ENCODE measurements at places on chromosomes 7 and 10.

DNA sequence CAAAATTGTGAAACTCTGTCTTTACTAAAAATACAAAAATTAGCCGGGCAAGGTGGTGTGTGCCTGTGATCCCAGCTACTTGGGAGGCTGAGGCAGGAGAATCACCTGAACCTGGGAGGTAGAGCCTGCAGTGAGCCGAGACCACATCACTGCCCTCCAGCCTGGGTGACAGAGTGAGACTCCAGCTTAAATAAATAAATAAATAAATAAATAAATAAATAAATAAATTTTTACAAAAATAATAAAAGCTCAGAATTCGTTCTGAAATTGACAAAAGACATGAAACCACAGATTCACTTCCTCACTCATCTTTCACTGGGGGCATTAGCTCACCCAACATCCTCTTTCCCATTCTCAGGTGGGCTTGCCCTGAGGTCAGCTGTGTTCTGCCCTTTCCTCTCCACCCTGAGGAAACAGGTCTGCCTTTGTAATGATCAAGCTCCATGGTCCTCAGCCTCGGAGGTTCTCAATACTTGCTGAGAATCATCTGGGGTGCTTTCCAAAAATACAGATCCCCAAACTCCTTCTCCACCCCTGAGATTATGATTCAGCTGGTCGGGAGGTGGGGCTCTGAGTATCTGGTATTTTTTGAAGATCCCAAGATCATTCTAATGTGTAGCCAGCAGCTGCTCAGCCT is 29.2 kb upstream of the APBB1IP start:
- no peak for DNase-seq

DNA sequence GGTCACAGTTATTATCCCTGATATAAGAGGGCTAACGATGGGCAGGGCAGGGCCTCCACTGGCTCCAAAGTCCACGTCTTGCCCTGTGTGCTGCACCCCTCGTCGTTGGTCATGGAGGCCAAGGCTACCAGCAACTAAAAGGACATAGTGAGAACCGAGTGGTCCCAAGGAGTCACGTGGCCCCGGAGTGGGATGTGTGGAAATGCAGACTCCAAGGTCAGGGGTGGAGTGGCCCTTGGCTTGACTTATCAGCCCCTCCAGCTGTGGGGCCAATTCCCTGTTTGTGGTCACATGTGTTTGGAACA is 30.7 kb downstream of the BTBD16 start:
- DNase-seq: no peak

DNA sequence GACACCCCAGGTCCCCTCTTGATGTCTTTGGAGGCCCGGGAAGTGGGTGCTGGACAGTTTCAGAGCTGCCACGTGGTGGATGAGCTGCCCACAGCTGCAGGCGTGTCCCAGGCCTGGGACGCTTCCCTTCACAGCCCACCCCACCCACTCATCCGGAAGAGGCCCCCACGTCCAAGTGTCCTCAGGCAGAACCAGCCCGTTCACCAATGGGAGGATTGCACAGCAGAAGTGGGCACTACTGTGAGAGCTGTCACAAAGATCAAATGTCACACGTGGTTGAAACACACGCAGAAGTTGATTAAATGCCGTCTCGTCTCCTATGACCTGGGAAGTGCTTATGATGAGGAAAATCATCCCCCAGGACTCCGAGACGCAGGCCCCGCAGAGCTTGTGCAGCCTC is 52.9 kb downstream of the STK32C start:
- no peak for DNase-seq

GRCh38 chr10:34537629-34538231 is 277.4 kb downstream of the PARD3 start:
- no peak for DNase-seq

- DNase-seq: no peak
These were observed 156.9 kb upstream of the SH2B2 start for GRCh38 chr7:102129636-102130370.

DNA sequence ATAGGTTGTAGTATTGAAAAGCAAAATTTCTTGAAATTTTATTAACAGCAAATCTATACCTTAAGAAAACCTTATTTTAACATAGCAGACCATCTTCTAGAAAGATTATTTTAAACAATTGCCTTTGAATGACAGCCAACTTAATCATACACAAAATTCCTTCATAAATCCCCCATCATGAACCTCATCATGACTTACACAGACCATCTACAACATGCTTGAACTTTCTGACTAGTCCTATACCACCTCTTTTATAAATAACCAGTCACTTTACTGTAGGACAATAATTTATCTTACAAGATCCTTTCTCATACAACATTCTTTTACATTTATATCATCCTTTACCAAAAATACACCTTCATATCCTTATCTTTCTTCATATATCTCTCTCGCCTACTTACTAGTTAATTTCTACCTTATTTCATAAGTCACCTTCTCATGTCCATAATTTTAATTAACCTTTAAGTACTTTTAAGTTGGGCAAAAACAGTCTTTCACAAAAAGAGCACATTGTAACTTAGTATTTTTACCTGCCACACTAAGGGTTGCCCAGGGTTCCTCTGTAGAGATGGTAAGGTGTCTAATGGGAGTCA is 16.6 kb upstream of the PTN start:
- DNase-seq: no peak

- DNase-seq: no peak
These were observed 18.6 kb upstream of the MEST start for GRCh38 chr7:130473289-130473688.

- DNase-seq: no peak
These were observed 142.9 kb upstream of the PCGF5 start for GRCh38 chr10:91077549-91078071.

- no peak for DNase-seq
These were observed 1.4 kb upstream of the PSAP start for GRCh38 chr10:71852355-71852937.

- no peak for DNase-seq
These were observed 25.8 kb downstream of the DOCK1 start for GRCh38 chr10:126930883-126931503.

DNA sequence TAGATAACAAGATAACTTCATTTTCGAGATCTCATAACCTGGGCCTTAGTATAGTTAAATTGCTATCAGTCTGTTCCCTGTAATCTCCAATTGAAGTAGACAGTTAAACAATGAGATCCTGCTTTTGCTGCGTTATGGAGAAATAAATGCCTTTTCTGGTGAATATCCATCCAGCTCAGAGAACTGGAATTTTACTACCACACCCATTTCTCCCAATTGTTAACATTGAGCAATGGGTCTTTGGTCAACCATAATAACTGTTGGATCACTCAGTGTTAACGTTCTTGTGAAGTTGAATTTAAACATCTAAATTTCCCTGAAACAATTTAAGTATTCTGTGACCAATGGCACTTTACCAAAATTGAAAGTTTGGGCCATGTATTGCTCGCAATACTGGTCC is 3.0 kb downstream of the CALU start:
- no peak for DNase-seq

DNA sequence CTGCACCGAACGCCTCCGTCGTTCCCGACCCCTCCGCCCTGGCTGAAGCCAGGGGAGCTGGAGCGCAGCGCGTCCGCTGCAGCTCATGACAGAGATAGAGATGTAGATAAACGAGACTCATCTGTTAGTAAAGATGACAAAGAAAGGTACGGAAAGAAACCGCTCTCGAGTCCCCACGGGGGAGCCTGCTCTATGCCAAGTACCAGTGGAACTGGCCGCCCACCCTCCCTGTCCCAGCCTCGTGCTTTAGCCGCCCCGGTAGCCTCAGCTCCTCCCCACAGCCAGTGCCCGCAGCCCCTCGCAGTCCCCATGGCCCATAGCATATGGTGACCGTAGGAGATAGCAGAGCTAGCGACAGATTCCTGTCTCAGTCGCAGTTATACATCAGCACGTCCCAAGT is 344.7 kb upstream of the GALNT17 start:
- DNase-seq: no peak

DNA sequence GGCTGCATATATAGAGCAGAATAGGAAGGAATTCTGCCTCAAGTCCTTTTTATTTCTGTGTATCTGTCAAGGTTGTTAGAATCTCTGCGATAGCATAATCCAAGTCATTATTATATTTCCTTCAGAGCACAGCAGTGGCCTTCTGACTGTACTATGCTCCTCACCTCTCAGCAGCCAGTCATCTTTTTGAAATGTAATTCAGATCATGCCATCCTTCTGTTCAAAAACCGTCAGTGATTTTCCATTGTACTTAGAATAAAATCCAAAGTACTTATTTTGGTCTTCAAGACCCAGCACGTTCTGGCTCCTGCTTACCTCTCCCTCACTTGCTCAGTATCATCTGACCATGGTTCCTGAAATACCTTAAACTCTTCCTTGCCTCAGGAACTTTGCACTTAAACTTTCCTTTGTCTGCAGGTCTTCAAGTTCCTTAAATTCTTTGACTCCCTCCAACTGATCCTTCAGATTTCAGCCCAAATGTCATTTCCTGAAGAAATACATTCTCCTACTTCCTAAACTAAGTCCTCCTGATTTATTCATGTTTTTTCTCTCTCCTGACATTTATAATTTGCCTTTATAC is 112.4 kb downstream of the ST7 start:
- no peak for DNase-seq

DNA sequence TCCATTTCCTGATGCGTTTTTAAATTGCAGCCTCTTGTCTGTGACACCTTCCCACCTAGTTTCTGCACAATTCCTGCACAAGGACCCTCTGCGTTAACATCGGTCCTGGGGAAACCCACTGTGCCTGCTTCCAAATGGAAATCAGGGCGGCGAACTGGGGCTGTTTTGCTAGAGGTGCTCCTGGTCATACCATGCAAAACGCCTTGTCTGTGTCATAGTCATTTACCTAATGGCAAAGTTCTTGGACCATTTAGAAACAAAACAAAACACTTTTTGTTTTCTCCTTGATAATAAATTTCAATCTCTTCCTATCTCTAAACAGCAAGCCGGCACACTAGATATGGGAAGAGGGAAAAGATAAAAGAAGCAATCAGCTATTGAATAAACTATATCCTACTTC is 206.9 kb upstream of the KLF14 start:
- no peak for DNase-seq

DNA sequence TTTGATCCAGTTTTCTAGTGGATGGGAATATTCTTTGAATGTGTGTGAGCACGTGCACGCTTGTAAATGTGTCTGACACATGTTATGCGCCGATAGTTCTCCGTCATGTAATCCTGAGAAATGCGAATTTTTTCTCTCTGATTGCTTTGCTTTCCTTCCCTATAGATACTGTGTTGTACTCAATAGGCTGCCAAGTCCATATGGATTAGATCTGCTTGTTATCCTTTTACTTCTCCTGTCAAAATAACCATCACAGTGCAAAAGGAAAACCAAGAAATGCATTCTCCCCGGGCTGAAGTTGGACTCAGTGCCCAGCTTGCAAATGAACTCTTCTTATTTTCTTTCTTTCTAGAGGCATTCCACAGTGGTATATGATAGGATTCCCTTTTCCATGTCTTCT is 131.9 kb downstream of the KIAA1217 start:
- no peak for DNase-seq

DNA sequence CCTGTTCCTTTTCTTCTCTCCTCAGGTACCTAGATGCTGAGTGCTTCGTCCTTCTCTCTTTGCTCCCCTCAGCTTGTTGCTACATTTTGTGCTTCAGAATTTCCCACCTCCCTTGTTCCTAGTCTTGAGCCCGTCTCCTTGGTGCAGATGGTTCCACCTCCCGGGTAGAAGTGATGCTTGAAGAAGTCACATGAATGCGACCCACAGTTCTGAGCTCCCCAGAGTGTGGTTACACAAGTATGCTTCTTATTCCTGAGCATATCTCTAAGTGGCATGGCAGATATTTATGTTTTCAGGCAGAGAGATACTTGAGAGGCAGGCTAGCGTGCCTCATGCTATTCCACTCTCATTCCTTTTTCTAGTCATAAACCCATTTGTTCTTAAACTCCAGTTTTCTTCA is 34.0 kb downstream of the INPP5F start:
- DNase-seq: no peak

- no peak for DNase-seq
These were observed 24.8 kb downstream of the DUSP5 start for GRCh38 chr10:110522365-110522988.

- no peak for DNase-seq
These were observed 18.0 kb downstream of the PURB start for GRCh38 chr7:44867073-44867995.
